ENCODE measurements at places on chromosomes 13 and 19. TPM values are rescaled to one million over a fixed set of nuclear protein-coding genes. Genes with fewer than 3 reads are reported as not detected.

DNA sequence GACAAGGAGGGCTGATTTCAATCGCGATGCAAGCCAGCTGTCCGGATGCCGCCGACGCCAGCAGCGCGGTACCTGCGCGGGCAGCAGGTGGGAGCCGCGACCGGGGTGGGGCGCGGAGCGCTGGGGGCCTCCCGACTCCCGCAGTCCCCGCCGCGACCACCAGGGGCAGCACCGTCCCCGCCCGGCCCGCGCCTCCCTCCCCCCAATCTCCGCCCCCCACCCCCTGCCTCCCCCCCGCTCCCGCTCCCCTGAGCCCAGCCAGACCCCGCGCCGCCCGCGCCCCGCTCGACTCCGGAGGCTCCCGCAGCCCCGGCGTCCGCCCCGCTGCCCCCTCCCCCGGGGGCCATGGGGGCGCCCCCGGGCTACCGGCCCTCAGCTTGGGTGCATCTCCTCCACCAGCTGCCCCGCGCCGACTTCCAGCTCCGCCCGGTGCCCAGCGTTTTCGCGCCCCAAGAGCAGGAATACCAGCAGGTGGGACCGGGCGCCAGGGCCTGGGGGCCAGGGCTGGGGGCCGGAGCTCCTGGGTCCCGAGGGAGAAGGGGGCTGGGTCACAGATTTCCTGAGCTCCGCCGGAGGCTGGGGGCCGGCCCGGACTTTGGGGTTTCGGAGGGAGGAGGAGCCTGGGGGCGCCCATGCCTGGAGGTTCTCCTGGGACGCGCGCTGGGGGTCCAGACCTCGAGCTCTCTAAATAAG lies at the start of gene TTYH1:
TTYH1 (plus strand) TSS at position 257 of the 693 bp plus-strand sequence; CDS start at position 346, 89 bp downstream.
- DNase-seq, result no peak

DNA sequence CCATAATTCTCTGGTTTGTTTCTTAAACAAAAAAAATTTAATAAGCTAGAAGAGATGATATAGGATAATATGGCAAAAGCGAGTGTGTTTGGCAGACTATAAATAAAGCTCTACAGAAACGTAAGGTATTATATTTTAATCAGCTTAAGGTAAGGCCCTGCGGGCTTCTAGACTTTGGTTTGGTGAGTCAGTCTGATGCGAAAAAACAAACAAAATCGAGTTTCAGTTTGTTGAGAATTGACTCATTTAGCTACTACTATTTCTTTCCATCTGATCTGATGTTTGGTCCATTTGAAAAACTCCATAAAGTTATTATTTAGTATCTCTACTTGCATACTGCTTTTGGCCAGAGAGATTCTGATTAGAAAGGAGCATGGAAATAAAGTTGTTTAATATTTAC lies 138.0 kb downstream of the MIPEP start:
- no peak for DNase-seq

Gene LRG1
- 1.7 TPM for total RNA-seq

GRCh38 chr13:40398065-40398464 lies 268.4 kb downstream of the FOXO1 start:
- no peak for DNase-seq

DNA sequence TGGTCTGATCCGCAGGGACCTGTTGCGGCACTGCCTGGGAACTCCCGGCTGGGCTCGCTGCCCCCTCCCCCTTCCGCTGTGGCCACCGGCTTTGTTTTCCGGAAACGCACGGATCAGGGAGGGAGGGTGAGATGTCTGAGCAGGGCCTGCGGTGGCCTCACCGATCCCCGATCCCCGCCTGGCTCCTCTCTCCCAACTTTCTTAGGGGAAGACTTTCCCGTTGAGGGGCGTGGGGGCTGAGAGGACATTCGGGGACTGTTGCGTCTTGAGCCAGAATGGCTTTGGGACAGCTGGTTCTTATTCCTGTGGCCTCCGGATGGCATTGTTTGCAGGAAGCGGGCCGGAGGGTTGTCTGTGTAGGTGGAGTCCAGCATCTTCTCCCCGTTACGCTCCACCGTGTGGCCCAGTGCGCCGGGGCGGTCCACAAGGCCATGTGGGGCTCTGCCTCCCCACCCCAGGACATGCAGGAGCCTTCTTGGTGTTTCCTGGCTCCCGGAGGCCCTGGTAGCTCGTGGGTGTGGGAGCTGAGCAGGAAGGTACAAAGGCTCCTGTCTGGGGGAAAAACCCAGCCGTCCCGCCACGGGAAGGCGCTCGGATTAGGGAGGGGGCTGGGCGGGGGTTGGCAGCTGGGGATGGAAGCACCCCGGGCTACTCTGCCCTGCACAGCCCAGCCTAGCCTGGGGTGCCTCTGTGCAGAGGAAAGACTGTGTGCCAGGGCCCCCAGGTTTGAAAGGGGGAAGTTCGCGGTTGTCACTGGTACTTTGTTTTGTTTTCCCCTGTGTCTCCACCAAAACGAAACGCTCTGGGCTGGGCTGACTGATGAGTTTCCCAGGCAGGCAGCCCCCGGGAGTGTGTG lies 1.3 kb downstream of the CSNK1G2 start:
- DNase-seq, result peak; percentile 82

DNA sequence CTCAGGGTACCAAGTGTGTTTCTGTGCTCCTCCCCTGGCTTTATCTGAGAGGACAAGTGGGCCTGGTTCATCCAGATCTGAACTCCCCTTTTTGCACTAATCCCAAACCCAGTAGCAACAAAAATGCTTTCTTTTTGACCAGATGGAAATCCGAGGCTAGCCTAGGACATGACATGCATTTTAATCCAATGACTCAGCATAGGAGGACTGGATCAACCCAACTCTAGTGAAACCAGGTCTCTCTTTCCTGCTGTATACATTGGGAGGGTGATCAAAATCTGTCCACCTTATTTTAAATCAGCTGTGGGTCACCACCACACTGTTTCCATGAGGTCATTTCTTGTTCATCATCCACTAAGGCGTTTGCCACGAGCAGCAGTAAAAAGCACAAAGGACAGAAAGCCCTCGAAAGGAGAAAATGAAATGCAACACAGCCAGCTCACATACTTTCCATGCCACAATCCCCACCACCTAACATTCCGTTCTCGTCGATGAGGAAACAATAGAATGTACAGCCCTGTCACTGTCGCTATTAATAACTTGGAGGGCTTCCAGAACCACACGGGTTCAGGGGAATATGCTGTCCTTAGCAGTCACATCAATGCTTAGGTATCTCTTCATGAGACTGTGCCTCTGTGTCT lies 543.0 kb downstream of the IRS2 start:
- no peak for DNase-seq

DNA sequence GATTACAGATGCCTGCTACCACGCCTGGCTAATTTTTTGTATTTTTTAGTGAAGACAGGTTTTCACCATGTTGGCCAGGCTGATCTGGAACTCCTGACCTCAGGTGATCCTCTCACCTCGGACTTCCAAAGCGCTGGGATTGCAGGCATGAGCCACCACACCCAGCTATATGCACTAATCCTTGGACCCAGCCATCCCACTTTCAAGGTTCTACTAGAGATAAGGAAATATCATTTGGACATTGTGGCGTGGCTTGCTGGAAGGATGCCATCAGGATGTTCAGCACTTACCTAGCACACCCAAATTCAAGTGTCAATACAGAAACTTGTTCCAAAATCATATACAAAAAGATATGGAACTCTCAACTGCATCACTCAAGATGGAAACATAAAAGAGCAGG lies 136.4 kb downstream of the ABCC4 start:
- DNase-seq, result no peak

- no peak for DNase-seq
Measured at GRCh38 chr13:90763476-90764150, 583.9 kb upstream of the MIR17HG start.

- DNase-seq, result no peak
Measured at GRCh38 chr13:109231888-109232287, 554.5 kb downstream of the IRS2 start.

GRCh38 chr13:45179428-45179827 lies 21.4 kb downstream of the KCTD4 start:
- no peak for DNase-seq

DNA sequence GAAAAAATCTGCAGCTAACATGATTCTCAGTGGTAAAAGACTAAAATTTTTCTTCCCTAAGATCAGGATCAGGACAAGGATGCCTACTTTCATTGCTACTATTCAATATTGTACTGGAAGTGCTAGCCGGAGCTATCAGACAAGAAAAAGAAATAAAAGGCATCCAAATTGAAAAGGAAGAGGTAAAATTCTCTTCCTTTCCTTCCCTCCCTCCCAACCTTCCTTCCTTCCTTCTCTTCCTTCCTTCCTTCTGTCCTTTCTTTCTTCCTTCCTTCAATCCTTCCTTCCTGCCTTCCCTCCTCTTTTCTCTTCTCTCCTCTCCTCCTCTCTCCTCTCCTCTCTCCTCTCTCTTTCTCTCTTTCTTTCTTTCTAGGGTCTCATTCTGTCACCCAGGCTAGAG lies 26.7 kb upstream of the LRP3 start:
- no peak for DNase-seq

GRCh38 chr19:58083021-58083420 lies 15.0 kb downstream of the ZSCAN18 start:
- no peak for DNase-seq

GRCh38 chr13:112105892-112106291 lies 38.9 kb downstream of the SOX1 start:
- DNase-seq, result no peak

- DNase-seq, result no peak
Measured at GRCh38 chr13:47481536-47481935, 519.5 kb downstream of the SUCLA2 start.

Gene LILRA5
- total RNA-seq, result 1.6 TPM

DNA sequence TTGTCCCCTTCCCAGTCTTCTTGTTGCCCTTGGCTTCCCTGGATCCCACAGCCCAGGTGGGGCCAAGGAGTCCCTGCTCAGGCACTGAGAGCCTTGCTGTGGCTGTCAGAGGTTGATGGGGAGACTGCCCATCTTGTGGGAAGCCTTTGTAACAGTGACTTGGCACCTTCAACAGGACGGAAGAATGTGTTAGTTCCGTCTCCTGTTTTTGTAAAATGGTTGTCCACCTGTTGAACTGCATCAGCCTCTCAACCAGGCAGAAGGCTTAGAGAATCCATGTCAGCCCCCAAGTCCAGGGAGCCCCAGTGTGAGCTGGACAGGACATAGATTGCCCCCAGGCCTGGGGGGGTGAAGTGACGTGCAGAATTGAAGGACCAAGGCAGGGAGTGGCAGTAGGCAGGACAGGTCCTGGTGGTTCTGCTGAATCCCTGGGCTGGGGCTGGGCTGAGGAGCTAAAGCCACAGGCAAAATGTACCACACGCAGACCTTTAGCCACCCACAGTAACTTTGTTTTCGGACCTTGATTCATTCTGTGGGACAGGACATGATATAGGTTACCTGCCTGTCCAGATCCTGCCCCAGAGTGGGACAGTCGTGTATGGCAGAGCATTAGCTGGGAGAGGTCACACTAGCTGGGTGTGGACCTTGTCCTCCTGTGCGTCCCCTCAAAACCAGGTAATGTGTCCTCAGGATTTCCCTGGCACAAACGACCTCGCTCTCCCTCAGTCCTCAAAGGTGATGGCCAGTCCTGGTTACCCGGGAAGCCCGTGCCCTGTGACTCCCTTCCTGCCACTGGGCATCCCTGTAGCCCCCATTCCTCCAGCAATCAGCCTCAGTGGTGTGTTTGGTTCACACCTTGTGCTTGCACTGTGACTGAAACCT lies 47.0 kb downstream of the GATAD2A start:
- DNase-seq, result no peak

DNA sequence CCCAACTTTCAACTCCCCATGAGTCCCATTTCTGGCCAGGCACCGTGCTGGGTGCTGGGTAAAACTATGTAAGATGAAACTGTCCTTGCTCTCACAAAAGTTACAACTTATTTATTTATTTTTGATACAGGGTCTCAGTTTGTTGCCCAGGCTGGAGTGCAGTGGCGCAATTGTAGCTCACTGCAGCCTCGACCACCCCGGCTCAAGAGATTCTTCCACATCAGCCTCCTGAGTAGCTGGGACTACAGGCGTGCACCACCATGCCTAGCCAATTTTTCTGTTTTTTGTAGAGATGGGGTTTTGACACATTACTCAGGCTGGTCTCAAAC lies 12.9 kb upstream of the CADM4 start:
- DNase-seq, result no peak

Gene GPR18
- not detected for total RNA-seq

- peak; percentile 67 for DNase-seq
Measured at GRCh38 chr19:862581-863314, 3.3 kb downstream of the CFD start.

- no peak for DNase-seq
Measured at GRCh38 chr13:91554101-91554500, 155.7 kb downstream of the GPC5 start.

Gene CGB8
- total RNA-seq, result not detected

DNA sequence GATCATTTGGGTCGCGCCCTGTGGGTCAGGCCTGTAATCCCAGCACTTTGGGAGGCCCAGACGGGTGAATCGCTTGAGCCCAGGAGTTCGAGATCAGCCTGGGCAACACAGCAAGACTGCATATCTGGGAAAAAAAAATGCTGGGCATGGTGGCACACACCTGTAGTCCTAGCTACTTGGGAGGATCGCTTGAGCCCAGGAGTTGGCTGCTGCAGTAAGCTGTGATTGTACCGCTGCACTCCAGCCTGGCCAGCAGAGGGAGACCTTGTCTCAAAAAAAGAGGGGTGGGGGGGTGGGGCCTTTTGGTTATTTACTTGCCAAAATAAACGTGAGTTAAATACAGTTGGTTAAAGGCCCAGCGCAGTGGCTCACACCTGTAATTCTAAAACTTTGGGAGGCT lies 9.8 kb upstream of the ZNF544 start:
- DNase-seq, result no peak

- DNase-seq, result no peak
Measured at GRCh38 chr13:79907527-79907926, 426.6 kb downstream of the NDFIP2 start.

DNA sequence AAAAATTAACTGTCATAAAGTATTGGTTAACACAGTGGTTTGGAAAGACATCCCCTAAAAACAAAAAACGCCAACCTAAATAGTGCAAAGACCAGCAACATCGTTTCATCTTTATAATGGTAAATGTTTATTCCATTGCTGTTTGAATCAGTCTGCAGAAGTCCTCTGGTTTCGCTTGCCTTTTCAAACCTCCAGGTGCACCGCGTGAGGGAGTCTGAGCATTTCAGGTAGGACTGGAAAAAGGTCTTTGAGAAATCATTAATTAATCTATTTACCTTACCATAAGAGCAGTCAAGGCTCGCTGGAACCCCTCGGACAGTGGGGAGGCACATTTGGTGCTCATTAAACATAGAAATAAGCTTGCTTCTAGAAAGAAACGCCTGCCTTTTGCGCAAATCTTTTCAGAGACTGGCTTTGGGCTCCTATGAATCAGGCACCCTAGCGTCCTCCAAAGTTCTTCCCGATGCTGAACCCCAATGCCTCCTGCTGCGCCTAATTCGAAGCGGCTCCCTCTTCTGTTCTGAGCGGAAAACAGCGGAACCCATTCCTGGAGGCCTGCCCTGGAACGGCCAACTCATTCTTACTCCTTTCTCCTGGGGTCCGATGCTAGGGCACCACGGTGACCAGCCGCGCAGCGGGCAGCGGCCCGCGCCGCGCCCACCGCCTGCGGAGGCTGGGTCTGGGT lies 951 bp upstream of the MTUS2 start:
- DNase-seq, result peak; percentile 29

Gene LAIR2
- not detected for total RNA-seq

DNA sequence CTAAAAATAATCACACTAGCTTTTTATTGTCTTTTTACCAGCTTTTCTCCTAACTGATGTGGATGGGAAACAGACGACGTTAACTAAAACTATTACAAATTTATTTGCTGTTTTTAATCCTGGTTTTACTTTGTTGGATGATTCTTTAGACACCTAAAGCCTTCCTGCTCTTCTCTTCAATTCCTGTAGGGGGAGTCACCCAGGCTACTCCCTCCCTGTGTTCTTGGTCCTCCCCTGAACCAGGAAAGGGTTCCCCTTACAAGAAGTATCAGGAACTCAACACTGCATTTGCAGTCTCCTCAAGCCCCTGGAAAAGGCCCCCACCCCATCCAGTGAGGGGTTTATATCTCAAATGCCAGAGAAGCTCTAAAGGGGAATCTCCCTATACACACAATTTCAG lies 206.1 kb downstream of the SUCLA2 start:
- DNase-seq, result no peak
